ENCODE measurements at places on chromosomes 1 and 21.

DNA sequence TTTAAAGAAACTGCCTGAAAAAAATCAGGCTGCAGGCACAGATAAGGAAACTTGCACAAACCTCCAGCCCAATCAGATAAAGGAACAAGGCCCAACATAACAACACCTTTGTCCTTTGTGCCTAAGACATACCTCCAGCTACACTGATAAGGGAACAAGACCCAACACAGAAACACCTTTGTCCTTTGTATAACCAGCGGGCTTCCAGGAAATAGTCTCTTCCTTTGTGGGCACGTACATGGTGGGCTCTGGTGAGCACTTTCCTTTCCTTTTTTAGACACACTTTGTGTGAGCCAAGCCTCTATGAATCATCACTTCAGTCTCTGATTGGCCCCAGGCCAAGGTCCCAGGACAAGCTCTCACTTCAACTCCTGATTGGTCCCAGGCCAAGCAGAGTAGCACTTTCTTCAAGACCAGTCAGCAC is 23.6 kb downstream of the ZNF670 start:
- DNase-seq = no peak

GRCh38 chr1:214281720-214282629 is 1.0 kb downstream of the SMYD2 start:
- no peak for DNase-seq

DNA sequence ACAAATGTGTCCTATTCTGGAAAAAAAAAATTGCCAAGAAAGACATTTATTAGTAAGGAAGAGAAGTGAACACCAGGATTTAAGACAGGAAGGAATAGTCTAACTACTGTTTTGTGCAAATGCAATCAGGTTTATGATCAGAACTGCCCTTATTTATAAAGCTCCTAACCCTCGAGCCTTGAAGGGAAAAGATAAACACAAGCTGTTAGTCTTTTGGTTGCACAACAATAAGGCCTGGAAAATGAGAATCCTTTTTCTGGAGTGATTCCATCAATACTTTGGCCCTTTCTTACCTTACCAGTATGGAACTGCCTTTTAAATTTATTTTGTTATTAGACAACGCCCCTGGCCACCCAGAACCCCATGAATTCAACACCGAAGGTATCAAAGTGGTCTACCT is 52.9 kb downstream of the SNRPE start:
- DNase-seq = no peak

DNA sequence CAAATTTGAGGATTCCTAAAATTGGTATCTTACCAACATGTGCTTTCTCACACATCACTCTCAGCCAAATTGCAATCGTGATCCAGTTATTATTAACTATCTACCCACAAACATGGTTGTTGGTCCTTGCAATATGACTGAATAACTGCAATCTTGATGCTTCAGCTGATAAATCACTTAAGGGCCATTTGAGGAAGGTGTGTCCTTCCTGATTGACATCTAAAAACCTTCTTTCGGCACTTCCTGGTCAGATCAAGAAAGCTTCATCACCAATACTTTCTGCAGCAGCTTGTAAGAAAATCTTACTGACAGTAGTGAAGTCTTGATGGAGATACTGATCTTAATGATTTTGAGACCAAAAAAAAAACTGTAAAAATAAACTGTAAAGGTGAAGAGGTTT is 48.5 kb upstream of the KCTD3 start:
- DNase-seq = no peak

- no peak for DNase-seq
Measured at GRCh38 chr1:85650645-85651044, 57.6 kb downstream of the ZNHIT6 start.

GRCh38 chr1:199834711-199835110 is 192.8 kb upstream of the NR5A2 start:
- DNase-seq = no peak

DNA sequence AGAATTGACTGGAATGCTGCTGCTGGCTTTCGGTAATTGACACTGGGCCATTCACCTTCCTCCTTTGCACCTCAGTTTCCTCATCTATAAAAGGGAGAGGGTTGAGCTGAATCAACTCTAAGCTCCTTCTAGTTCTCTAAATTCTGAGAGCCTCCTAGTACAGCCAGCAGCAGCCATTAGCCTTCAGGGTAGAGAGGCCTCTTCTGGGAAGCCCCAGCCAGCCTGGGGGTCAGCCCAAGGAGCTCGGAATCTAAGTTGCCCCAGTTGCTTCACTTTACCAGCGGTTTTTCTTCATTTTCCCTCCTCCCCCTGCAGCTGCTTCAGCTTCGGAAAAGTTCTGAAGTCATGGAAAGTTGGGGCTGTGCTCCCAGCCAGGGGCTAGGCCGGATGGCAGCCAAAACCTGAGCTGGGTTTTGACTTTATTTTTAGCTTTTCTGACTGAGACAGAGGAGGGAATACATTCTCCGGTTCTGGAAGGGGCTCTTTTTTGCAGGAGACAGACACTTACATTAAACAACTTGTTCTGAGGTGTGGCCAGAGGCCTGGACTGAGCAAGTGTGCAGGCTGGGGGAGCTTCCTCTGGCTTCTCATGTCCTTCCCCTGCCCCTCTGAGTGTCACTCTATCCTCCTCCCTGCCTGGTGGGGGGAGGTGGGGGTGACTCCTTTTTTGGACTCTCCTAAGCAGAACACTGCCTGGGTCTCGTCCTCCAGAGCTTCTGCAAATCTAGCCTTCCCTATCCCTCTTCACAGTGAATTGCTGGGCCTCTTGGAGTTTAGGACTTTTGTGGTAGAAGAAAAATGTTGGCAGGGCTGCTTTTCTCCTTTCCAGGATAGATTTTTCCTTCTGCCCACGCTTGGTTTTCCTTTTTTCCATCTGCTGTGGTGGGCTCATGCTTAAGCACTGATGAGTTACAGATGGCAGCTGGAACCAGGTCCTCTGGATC is 14.4 kb downstream of the LMNA start:
- DNase-seq = peak; percentile 95

DNA sequence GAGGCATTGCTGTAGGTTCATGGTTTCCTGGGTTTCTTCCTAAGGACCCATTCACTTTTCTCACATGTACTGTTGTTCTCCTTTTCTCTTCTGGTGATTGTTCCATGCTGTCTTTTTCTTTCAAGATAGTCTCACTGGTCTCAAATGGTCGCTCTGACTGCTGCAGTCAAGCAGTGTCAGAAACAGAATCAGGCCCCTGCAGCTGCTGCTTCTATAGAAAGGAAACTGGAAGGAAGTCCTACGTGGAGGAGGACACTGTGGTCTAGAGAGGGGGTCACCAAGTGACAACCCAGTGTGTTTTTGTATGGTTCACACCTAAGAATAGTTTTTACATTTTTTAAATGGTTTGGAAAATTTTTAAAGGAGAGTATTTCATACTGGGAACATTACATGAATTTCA is 2.4 kb downstream of the NECAP2 start:
- DNase-seq = no peak

DNA sequence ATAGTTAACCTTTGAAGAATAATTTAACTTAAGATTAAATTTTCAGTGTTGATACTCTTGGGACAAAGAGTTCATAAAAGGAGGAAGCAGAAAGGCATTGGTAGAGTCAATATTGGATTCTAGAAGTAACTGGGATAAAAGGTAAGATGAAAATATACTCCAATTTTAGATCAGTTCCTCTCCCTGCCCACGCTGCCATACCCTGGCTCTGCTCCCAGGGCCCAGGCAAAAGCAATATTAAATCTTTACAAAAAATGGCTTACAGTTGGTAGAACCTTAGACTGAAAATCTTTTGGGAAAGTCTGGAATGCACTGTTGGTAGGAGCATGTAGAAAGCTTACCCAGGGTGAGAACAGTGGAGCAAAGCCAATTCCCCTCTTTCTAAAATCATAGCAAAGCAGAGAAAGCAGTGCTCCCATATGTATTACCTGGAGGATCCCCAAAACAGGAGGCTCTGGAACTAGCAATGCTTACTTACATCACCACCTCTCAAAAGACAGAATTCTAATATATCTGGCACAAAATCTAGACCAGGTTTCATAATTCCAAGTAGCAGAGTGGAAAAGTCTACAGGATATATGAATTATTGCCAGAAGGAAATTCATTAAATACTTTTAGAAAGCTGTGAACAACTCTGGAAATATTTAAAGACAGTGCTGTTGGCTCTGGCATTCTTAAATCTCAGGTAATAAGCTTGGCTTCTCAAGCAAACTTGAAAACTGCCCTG is 24.5 kb downstream of the KIAA0319L start:
- DNase-seq = peak; percentile 11

GRCh38 chr1:209723756-209724693 is 19.4 kb downstream of the HSD11B1 start:
- DNase-seq = no peak

DNA sequence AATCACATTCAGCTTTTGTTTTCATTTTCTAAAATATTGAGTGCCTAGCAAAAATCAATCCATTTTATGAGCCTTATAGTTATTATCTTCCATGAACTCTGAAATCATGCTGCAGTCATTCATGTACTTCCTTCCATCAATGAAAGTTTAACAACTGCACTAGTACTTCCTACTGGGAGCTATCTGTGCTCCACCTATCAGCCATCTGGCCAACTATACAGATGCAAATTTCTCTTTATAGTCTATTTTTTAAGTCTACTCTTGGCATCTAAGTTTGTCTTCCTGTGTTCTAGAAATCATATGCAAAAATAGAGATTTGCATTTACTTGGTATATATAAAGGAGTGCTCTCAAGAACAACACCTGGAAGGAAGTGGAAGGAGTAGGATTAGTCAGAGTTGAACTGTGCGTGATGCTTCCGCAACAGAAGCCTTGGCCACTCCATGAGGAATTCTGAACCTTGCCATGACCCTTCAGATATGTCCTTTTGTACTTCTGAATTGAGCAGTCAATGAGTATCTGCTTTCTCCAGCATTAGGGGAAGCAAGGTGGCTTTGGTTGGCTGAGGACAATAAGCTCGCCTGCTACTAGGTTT is 403.2 kb upstream of the ADAMTS5 start:
- no peak for DNase-seq

- DNase-seq = no peak
Measured at GRCh38 chr21:40833184-40833583, 13.8 kb downstream of the DSCAM start.

GRCh38 chr1:41571041-41571440 is 86.6 kb upstream of the EDN2 start:
- no peak for DNase-seq

Measured in hindlimb muscle (tissue), 1 donor.